OCI-LY7 (cell line): ENCODE measurements at places on chromosomes 12 and 14. TPM values are rescaled to one million over a fixed set of nuclear protein-coding genes. Genes with fewer than 3 reads are reported as not detected.
A peak's percentile ranks its signal among the peaks of the same experiment; 100 is the strongest.

Gene LHX5
- total RNA-seq, result not detected in 2 replicates

Gene LLPH
- total RNA-seq, result 34.5 and 39.6 TPM in 2 replicates

Gene PLEK2
- not detected in 2 replicates for total RNA-seq

Gene AJUBA
- total RNA-seq, result 0.37 and 0.88 TPM in 2 replicates

Gene KRT75
- total RNA-seq, result not detected in 2 replicates

Gene EGLN3
- not detected in 2 replicates for total RNA-seq

Gene GALNT16
- 0.30 TPM in 1 of 2 replicates, not detected in the other for total RNA-seq

Gene CCDC196
- total RNA-seq, result not detected in 2 replicates

Gene HCAR2
- total RNA-seq, result not detected in 2 replicates

DNA sequence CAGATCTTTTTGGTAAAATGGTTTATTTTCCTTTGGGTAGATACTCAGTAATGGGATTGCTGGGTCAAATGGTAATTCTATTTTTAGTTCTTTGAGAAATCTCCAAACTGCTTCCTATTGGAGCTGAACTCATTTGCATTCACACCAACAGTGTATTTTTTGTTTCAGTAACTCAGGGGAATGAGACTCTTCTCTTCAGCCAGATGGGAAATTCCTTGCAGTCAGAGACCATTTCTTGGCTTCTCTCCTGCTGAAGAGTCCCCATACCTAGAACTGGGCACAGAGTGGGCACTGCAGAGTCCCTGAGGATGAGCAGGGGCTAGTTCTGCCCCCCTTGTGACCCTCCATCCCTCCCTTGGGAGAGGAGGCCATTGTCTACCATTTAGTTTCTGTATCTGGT lies 10.8 kb downstream of the SDSL start:
- no peak for DNase-seq

DNA sequence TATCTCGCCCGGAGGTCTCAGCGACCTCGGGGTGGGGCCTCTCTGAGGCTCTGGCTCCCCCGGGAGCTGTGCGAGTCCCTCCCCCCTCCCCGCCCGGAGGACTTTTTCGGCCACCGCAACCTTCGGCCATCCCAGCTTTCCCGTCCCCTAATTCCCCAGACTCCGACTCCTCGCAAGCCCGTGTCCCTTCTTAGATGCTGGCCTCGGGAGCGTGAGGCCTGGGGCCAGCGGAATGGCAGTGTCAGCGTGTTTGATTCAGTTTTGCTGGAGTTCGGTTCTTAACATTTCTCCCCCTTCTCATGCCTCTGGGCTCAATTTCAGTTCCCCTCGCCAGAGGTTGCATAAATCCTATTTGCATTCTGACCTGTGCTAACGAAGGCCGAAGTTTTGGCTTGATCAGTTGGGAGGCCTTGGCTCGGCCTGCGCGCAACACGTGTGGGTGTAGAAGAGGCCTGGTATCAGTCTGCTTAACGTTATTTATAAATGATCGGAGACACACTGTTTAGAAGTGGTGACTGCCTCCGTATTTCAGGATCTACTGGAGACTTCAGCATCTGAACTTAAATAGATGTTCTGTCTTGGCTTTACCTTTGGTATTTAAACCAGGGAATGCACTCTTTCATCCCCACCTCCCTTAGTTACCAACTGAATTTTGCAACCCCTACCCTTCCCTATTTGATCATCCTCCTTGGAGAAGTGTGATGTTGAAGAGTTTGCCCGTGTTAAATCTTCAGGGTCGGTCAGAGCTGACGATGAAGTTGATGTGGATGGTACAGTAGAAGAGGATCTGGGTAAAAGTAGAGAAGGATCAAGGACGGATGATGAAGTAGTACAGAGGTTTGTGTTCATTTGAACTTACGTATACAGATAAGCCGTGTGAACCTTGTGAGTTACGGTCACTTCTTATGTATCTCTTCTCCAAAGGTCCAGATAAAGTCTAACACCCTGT lies 851 bp downstream of the HSP90B1 start:
- DNase-seq, result peak; percentile 68

DNA sequence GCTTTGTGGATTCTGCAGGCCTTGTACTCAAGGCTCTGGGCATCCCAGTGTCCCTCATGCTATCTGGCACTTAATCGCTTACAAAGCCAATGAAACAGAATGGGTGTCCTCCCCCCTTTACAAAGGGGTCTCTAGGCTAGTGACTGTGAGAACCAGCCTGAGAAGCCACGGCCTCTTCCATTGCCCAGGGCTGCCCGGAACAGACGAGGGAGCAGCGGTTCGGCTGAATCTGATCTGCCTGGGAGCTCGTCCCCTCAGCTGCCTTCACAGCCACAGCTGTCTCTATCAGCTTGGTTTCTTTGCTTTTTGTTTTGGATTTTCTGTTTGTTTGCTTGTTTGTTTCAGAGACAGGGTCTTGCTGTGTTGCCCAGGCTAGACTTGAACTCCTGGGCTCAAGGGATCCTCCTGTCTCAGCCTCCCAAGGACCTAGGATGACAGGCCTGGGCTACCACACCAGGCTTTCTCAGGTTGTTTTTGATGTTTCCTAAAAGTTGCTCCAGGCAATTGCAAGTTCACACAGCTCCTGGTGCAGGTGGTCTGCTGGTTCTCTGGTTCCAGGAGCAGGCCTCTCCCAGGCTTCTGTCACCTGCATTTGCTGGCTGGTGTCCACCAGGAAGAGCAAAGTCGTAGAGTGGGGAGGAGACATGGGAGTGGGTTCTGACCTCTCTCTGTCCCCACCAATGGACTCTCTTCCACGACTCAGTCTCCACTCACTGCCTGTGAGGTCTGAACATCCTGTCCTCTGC lies 10.9 kb upstream of the RIN3 start:
- DNase-seq, result no peak

DNA sequence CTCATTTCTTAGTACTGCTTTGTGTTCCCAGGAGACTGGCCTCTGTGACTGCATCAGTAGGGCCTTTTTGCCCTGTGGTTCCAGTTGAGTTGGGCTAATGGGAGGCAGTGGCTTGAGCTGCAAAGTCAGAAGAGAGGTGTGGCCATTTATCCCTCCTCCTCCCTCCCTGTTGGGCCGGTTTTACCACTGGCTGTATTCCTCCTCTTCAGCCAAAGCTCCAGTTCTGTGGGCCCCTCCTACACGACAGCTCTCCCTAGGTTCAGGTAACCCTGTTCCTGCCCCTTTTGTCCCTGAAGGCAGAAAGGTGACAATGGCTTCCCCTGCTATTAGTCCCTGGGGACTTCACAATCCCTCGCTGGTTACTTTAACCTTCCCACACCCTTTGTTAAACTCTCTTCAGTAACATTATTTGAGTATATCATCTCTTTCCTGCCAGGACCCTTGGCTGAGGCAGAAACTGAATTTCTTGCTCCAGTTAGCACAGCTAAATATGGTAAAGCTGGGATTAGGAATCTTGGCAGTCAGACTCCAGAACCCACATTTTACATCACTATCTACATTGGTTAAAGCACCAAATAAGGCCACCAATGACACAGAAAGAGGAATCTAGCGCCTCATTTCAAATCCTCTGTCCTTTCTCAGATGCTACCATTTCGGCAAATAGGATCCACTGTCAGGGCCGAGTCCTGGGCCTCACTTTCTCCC lies 121.9 kb upstream of the SLC35F4 start:
- no peak for DNase-seq

DNA sequence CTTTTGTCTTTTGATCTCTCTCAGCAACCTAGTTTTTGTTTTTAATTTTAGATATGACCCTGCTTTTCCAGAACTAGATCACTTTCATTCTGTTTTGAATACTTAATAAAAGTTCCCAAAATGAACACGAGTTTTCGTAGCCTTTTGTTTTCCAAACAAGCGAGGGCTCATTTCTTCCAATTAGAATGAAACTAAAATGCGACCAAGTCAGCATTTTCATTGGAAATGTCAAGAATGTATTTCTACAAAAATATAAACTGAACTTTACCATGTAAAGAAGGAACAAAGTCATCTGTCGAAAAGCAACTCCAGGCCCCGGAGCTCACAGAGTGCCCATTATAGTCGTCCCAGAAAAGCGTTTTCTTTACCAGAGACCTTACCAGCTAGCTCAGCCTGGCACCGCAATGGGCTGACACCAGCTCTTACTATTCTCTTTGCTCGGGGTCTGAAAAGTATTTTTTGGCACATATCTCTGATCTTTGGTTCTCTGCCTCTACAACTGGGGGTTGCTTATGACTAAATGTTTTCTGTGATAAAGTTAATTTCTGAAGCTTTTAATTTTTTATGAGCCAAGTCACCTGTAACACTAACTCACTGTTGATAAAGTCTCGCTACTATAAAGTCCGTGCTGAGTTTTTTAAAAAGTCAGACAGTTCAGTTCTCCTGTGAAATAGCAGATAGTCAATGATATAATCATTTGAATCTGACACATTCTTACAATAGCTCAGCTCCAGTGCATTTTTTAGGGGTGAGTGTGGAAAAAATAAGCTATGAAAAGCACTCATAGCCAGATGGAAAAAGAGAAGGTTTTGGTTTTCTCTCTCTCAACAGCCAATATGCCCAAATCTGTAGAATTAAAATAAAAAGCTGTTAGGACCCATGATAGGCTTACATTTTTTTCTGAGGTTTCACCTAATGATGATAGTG lies 43.4 kb downstream of the SAMD4A start:
- no peak for DNase-seq

- no peak for DNase-seq
Measured at GRCh38 chr14:88834883-88835431, 10.5 kb downstream of the TTC8 start.

- DNase-seq, result peak; percentile 79
Measured at GRCh38 chr12:124744659-124745464, 118.8 kb downstream of the SCARB1 start.

DNA sequence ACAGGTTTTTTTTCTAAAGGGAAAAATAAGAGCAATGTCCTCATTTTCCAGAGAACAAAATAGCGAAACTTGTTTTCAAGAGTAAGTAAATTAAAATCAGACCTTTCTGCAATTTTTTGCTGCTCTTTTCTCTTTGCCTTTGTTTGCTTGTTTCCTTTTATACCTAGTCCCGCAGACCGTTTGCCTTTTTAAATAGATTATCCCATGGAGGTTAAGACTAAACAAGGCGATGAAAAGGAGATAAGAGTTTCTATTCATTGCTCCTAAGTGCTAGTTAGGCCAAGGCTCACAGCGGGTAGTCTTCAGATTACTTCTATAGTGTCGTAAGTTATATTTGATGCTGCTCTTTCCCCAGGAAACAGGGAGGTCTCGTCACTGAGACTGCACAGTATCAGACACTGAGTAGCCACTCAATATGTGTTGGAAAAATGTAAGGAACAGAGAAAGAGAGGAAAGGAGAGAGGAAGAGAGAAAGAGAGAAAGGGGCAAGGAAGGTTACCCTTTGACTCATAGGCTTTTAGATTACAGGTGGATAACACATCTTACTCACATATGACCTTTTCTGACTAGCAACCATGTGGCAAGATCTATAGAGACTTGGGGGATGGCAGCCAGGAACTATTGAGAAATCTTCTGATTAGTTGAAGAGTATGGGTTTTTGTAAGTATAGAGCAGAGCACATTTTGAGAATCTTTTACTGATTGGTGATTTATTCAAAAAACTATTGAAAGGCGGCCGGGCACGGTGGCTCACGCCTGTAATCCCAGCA lies 107.5 kb upstream of the PARP11 start:
- no peak for DNase-seq

DNA sequence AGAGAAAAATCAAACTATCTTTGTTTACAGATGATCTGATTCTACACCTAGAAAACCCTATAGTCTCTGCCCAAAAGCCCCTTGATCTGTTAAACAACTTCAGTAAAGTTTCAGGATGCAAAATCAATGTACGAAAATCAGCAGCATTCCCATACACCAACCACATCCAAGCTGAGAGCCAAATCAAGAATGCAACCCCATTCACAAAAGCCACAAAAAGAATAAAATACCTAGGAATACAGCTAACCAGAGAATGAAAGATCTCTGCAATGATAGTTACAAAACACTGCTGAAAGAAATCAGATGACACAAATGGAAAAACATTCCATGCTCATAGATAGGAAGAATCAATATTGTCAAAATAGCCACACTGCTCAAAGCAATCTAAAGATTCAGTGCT lies 265.7 kb downstream of the AEBP2 start:
- DNase-seq, result no peak

GRCh38 chr12:74454109-74454508 lies 83.5 kb upstream of the ATXN7L3B start:
- DNase-seq, result no peak

DNA sequence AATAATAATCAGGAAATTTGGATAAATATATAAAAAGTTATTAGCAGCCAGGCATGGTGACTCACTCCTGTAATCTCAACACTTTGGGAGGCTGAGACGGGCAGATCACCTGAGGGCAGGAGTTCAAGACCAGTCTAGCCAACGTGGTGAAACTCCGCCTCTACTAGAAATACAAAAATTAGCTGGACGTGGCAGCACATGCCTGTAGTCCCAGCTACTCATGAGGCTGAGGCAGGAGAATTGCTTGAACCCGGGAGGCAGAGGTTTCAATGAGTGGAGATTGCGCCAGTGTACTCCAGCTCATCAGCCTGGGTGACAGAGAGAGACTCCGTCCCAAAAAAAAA lies 64.5 kb downstream of the SYT1 start:
- no peak for DNase-seq

DNA sequence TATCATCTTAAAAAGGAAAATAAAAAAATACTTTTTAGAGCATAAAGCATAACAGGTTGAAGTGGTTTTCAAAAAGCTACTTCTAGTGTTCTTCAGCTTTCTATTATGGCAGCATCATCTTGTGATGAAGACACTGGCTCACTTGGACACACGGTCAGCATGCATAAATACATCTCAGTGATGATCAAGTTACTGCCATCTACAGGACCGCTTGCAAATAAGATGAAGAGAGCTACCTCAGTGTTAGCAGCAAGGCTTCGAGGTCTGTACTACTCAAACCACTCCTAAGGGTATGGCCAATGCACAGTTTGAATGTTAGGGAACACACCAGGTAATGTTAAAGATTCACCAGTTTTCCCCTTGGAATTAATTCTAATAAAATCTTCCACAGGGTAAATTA lies 58.8 kb downstream of the GALC start:
- DNase-seq, result no peak

DNA sequence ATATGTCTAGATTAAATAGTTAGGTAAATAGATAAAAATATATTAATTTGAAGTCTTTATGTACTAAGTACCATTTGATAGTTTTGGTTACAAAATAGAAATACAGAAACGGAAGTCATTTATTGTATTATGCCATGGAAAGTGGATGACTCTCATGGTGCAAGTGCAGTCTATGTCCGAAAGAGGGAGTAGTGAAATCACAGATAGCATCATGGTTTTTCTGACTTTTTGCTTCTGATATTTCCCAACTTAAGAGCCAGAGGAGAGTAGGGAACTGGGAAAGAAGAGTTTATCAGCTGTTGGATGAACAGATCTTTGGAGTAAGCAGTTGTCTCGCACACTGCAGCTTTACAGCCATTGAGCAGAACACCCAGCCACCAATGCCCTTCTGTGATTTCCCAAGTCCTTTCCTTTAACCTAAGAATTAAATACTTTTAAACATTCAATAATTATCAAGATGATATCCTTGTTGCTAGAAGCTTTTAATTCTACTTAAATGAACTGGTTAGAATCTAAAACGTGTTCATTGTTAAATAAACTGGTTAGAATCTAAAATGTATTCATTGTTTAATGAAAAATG lies 18.4 kb upstream of the SRGAP1 start:
- peak; percentile 36 for DNase-seq
